MM.1S (cell line): ENCODE measurements at places on chromosomes 2 and 18.
A peak's percentile ranks its signal among the peaks of the same experiment; 100 is the strongest.

- no peak for DNase-seq
Measured at GRCh38 chr2:61688369-61689334, 150.5 kb upstream of the XPO1 start.

GRCh38 chr2:181073896-181074295 is 93.5 kb downstream of the UBE2E3 start:
- DNase-seq = no peak

DNA sequence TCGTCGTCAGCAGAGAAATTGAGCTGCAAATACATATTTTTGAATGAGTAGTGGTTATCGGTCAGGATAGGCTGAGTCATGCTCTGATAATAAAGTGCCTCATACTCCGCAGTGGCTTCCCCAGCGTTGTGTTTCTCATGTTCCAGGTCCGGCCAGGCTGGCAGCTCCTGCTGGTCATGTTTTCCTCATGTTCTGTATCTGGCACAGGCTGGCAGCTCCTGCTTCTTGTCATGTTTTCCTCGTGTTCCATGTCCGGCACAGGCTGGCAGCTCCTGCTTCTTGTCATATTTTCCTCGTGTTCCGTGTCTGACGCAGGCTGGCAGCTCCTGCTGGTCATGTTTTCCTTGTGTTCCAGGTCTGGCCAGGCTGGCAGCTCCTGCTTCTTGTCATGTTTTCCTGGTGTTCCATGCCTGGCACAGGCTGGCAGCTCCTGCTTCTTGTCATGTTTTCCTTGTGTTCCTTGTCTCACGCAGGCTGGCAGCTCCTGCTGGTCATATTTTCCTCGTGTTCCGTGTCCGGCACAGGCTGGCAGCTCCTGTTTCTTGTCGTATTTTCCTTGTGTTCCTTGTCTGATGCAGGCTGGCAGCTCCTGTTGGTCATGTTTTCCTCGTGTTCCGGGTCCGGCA is 148.9 kb downstream of the ATP9B start:
- no peak for DNase-seq

- no peak for DNase-seq
Measured at GRCh38 chr2:95260028-95261023, 13.9 kb upstream of the PROM2 start.

GRCh38 chr2:197297772-197298318 is 12.7 kb downstream of the ANKRD44 start:
- DNase-seq = no peak

DNA sequence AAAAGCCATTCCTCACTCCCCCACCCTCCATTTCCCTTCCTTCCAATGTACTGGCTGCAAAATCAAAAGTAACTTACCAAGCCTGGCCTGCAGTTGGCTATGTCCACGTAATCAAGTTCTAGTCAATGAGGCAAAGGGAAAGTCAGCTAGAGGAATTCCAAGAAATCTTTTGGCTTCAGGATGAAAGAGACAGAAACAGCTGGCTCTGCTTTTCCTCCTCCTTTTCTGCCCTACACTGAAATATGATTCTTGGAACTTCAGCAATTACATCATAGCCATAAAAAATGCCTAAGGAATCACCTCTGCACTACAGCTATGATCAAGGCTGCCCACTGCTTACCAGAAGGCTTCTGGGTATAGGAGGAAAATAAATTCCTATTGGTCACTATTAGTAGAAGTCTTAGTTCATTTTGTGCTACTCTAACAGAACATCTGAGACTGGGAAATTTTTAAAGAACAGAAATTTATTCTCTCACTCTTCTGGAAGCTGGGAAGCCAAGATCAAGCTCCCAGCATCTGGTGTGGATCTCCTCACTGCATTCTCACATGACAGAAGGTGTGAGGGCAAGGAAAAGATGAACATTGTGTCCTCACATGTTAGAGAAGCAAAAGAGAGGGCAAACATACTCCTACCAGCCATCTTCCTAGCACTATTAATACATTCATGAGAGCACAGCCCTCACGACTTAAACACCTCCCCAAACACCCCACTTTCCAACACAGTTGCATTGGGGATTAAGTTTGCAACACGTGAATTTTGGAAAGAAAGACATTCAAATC is 219.9 kb downstream of the TMX3 start:
- DNase-seq = no peak

DNA sequence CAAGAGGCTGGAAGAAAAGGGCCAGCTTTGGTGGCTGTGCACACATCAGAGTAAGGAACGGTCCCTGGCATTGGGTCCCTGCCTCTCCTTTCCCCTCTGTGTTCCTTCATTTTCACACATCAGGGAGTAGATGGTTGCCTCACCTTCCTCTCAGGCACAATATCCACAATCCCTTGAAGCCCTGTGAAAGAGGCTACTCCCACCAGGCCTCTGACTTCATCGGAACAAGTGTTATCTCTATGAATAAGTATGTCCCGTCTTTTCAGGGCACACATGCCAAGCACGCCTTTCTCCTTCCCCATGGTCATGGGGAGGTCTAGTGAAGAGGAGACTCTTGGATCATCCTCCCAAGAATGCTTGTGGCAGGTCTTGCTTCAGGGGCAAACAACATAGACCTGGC is 61.2 kb upstream of the LMAN1 start:
- DNase-seq = no peak

- DNase-seq = no peak
Measured at GRCh38 chr2:144201868-144202468, 318.0 kb downstream of the ZEB2 start.

- DNase-seq = peak; percentile 93
Measured at GRCh38 chr2:74833418-74834233, at the start of gene HK2. HK2 (plus strand) TSS chr2:74834127; CDS start chr2:74834581, 454 bp downstream.

GRCh38 chr2:441258-442022 is 153.5 kb upstream of the ALKAL2 start:
- peak; percentile 8 for DNase-seq
